Activated CD8-positive, alpha-beta memory T cell treated with anti-CD3 and anti-CD28 coated beads for 4 hours (primary cell): ENCODE measurements at places on chromosomes 2 and 18.

- DNase-seq = no peak
Measured at GRCh38 chr2:189248141-189248540, 68.6 kb upstream of the COL5A2 start.

- DNase-seq = no peak
Measured at GRCh38 chr2:197092431-197092830, 165.9 kb upstream of the PGAP1 start.

- no peak for DNase-seq
Measured at GRCh38 chr2:97769308-97769707, 55.9 kb downstream of the ZAP70 start.

GRCh38 chr2:12697617-12698016, 19.1 kb upstream of the TRIB2 start:
- no peak for DNase-seq

- no peak for DNase-seq
Measured at GRCh38 chr18:51100385-51101120, 70.5 kb downstream of the SMAD4 start.

- DNase-seq = no peak
Measured at GRCh38 chr18:37578886-37579513, 13.4 kb upstream of the CELF4 start.
